ENCODE measurements at places on chromosomes 2 and 18. TPM values are rescaled to one million over a fixed set of nuclear protein-coding genes. Genes with fewer than 3 reads are reported as not detected.

GRCh38 chr2:162073888-162074631, at the start of gene DPP4:
TSS of gene DPP4 (minus strand) at chr2:162074215. CDS start at chr2:162073981, 234 bp downstream.
- DNase-seq, result no peak

DNA sequence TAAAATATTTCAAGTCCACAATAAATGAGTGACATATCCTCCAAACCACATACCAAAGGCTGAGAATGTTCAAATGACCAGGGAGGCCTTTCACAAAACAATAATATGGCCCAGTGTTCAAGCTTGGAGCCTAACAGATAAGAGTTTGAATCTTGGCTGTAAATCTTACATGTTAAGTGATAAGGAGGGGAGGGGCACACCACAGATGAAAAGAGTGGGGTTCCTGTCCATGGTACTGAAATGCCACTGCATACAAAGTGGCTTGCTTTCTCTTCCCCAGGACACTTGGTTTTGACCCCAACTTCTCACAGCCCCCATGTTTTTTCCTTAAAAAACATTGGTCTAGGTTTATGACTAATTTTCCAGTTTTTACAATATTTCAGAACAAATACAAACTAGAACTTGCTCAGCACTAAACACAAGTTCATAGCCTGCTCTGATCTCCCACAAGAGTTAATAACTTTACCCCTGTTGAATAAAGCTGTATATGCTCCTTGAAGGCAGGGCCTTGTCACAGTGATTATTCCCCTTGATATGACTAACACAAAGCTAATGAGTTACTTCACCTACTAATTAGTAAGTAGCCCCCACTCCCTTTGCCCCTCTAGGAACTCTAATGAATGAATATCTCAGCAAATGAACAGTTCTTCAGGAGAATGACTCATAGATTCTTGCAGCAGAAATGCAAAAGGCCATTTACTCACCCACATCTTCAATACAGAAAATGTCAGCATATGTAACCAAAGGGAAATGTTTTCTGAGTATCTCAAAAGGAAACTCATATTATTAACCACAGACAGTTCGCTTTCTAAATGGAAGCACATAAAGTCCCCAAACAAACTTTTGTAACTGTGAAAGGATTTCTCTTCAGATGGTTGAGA, 142.2 kb downstream of the SATB2 start:
- peak; percentile 16 for DNase-seq

- DNase-seq, result peak; percentile 90
Observed at GRCh38 chr2:127400897-127401756, 13.4 kb upstream of the MAP3K2 start.

GRCh38 chr2:104977958-104978357, 59.9 kb upstream of the MRPS9 start:
- DNase-seq, result no peak

DNA sequence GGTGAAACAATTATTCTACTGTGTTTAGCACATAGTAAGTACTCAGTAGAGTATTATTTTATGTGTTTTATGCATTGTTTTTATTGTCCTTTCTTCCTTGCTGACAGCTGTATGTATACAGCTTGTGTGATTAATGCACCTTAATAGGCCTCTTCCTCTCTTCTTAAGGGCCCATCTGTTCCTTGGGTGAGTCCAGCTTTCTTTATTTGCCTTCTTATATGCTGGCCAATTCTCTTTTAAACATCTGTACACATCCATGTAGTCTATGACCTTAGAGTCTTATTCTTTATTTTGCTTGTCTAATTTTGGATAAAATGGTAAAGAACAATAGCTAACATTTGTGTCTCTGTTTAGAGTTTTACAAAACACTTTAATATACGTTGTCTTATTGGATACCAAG, 333.7 kb upstream of the MEIS1 start:
- no peak for DNase-seq

GRCh38 chr18:13051950-13052349, 60.8 kb downstream of the CEP192 start:
- no peak for DNase-seq

DNA sequence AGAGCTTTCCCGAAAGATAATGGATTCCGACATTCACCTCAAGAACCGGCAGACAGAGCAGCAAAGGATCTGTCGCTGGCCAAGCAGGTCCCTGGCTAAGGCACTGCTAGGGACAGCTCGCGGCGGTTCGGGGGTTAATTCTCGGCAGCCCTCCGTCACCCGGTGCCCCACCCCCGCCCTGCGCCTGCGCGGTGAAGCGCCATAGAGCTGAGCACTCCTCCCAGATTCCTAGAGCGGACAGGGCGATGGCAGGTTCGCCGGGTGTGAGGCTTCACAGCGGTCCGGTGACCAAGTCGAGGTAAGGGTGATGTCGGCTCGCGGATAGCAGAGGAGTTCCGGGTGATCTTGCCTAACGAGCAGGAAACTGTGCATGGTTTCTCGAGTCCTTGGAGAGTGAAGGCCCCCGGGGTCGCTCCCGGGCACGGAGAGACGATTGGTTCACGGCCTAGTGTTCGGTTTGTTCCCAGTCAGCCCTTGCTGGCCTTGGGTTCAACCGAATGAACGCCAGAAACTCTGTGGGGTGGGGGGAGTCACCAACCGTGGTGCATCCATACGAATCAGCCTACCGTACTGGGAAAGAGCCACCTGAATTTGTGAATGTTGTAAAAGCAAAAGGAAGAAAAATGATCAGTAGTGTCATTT, at the start of gene ZSCAN30:
Gene ZSCAN30, minus strand, starts transcription at position 136 of the 642 bp plus-strand sequence. CDS start 25,877 bp downstream, outside the sequence.
- peak; percentile 90 for DNase-seq

GRCh38 chr2:38462121-38462661, 85.1 kb upstream of the ATL2 start:
- peak; percentile 98 for DNase-seq

GRCh38 chr18:46910856-46911255, 6.5 kb downstream of the PIAS2 start:
- DNase-seq, result no peak

GRCh38 chr2:149191915-149192314, 138.5 kb upstream of the LYPD6 start:
- peak; percentile 40 for DNase-seq

DNA sequence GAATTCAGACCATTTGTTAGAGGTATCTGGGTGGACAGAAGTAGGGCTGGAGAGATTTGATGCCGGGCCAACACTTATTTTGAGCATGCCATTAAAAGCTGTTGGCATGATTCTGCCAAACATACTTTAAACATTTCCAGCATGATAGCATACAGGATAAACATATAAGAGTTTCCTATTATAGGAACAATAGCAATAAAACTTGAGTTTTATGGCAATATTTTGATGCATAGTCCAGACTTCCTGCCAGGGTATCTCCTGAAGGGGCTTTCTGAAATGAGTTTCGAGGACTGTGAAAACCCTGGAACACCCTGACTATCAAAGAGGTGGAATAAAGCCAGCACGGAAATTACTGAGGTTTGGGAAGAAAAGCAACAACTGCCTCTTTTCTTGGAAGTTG, 1398.0 kb upstream of the NXPH2 start:
- peak; percentile 15 for DNase-seq

DNA sequence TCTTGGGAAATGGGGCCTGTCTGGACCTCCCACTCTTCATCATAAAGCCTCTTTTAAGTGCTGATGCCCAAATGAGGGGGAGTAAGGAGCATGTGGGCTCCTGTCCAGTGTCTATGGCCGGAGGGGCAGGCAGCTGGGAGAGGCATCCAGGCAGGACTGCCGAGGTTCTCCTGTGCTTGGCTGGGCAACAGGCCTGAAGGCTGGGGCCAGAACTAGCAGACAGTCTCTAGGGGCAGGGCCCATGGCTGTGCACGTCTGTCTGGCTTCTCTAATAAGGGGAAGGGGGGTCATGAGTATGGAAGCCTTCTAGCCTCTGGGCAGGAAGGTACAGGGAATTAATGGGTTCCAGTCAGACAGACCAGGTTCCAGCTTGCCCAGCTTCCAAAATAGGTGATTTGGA, 128.6 kb downstream of the SMAD2 start:
- DNase-seq, result no peak

DNA sequence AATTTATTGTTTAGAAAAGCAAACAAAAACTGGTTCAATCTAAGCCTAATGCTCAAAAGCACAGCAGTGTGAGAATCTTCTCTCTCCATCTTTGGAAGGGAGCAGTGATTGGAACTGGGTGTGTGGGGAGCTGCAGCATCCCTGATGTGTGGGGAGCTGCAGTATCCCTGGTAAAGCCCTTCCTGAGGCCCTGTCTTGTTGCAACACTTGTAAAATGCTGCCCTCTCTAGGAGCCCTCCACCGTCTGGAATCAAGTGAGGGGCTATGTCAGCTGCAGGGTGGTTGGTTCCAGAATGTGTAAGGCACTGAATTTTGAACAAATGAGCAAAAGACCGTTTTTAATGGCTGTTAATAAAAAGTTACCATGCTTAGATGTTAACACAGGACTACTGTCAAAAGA, 147.7 kb upstream of the RAB12 start:
- DNase-seq, result no peak

GRCh38 chr2:126189527-126189926, 466.4 kb upstream of the GYPC start:
- no peak for DNase-seq

DNA sequence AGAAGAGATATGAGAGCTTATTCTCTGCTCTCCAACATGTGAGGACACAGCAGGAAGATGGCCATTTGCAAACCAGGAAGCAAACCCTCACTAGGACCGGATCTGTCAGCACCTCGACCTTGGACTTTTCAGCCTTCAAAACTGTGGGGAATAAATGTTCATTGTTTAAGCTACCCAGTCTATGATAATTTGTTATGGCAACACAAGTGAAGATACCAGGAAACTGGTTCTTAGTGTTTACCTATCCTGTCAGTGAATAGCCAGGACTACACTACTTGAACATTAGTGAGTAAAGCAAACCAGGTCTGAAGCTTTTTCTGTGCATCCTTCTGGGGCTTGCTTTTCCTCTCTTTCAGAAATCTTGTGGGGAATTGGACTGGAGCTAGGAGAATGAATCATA, 44.4 kb upstream of the BARD1 start:
- DNase-seq, result no peak

DNA sequence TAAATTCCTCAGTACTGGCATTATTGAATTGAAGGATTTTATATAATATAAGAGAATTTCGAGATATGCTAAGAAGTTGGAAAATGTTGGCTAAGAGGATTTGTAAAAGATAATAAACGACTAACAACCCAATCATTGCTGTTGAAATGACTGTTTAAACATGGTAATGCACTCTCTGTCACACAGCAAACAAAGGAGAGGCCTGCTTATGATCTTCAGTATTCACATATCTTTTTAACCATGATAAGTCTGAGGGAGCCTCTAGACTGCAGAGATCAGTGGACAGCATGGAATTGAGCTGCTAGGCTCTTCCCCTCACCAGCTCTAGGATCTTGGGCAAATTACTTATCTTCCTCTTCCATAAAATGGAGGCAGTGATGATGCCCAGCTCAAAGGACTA, 2.7 kb downstream of the KCTD18 start:
- no peak for DNase-seq

DNA sequence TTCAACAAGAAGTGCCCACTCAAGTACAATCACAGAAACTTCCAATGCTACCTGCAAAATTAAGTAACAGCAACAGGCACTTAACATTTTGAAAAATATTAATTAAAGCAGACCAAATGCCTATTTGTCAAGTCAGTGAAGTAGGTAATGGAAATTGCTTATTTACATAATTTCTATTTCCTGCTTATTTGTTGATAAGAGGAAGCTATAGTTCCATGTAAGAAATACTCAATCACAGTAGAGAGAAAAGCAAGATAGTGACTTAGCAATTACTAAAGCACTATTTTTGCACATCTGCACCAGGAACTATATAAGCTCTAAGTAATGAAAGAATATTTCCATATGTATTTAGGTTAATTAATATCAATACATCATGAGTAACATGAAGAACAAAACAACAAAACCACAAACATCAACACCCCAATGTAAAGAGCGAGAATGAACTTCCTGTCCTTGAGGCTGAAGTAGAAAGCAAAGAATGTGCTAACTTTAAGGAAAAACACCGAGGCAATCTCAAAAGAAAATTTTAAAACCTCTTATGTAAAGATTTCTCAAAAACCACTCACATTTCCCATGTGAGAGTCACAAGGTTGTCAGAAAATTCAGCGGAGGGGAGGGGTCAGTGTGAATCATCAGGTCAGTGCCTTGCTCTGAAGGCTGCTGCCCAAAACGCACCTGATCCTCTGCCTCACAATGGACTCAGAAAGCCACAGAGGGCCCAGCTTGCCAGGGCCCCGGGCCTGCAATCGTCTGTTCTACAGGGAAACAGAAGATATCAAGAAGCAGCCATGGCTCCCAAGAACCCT, 12.5 kb downstream of the NPC1 start:
- no peak for DNase-seq

DNA sequence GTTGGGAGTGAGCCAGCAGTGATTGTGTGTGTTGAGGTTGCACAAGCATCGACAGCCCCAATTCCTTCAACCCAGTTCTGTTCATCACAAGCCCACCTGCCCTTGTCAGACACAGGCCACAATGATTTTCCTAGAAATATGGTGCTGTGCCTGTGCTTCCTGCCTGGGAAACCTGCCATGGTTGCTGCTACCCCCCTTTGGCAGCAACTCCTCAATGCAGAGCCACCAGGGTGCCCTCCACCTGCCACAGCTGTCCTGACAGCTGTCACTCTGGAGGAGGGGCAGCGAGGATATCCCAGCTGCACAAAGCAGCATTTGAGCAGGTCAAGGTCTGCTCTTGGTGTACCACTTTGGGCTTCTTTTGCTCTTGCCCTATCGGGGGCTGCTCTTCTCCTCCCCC, 27.1 kb downstream of the SMIM21 start:
- DNase-seq, result no peak

GRCh38 chr18:42614619-42615293, 500.7 kb downstream of the RIT2 start:
- DNase-seq, result no peak

DNA sequence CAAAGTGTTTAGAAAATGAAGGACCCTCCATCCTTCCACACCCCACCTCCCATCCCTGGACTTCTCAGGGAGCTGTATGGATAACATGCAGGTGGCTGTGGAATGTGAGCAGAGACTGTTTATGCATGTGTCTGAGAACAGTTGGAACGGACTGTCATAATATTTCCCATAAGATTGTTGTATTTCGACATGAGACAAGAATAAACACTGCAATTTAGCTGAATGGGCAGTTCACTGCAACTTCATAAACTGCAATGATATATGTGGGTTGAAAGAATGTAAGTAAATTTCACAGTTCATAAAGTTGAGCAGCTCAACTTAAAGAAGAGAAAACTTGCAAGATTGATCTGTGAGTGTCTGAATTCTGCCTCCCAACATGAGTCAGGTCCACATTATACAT, 74.6 kb downstream of the MEP1B start:
- no peak for DNase-seq

GRCh38 chr2:86520153-86520552, 43.1 kb downstream of the CHMP3 start:
- DNase-seq, result no peak

- no peak for DNase-seq
Observed at GRCh38 chr2:128252501-128252900, 66.2 kb downstream of the HS6ST1 start.

- DNase-seq, result no peak
Observed at GRCh38 chr2:31531101-31531500, 49.6 kb downstream of the SRD5A2 start.

MYO3B gene
- total RNA-seq, result 2.6 TPM

BBS5 gene
- 4.9 TPM for total RNA-seq

PPP1R1C gene
- total RNA-seq, result 7.3 TPM

CDH19 gene
- not detected for total RNA-seq

SLC11A1 gene
- total RNA-seq, result 1.0 TPM

IL18R1 gene
- 2.2 TPM for total RNA-seq

CNOT9 gene
- 65.7 TPM for total RNA-seq

IKZF2 gene
- 8.1 TPM for total RNA-seq

ATP5MC3 gene
- total RNA-seq, result 312 TPM

SULT1C2 gene
- total RNA-seq, result not detected

Measured in foreskin keratinocyte (primary cell).